Stimulated activated naive CD4-positive, alpha-beta T cell treated with Interleukin-2 at 50 U/mL for 16 hours (primary cell): ENCODE measurements at places on chromosomes 2 and 18.

- no peak for DNase-seq
Measured at GRCh38 chr18:58727776-58728500, 56.7 kb downstream of the MALT1 start.

DNA sequence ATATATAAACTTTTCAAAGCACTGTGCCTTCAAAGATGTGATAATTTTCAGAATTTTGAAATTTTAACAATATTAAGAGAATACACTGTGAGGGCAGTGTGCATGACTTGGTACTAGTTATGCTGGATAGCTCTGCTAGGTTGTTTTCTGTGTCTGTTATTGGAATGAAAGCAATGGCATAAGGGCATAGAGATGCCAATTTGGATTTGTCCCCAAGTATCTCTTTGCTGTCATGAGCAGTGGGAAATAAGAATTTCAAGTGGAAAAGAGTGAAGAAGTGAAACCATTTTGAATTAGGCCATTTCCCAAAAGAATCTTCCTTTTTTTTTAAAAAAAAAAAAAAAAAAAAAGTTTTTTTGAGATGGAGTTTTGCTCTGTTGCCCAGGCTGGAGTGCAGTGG, 76.8 kb downstream of the SLC39A10 start:
- DNase-seq = no peak

- DNase-seq = no peak
Measured at GRCh38 chr18:48486754-48487153, 52.1 kb upstream of the CTIF start.

GRCh38 chr2:188798159-188798558, 176.0 kb upstream of the COL3A1 start:
- no peak for DNase-seq

DNA sequence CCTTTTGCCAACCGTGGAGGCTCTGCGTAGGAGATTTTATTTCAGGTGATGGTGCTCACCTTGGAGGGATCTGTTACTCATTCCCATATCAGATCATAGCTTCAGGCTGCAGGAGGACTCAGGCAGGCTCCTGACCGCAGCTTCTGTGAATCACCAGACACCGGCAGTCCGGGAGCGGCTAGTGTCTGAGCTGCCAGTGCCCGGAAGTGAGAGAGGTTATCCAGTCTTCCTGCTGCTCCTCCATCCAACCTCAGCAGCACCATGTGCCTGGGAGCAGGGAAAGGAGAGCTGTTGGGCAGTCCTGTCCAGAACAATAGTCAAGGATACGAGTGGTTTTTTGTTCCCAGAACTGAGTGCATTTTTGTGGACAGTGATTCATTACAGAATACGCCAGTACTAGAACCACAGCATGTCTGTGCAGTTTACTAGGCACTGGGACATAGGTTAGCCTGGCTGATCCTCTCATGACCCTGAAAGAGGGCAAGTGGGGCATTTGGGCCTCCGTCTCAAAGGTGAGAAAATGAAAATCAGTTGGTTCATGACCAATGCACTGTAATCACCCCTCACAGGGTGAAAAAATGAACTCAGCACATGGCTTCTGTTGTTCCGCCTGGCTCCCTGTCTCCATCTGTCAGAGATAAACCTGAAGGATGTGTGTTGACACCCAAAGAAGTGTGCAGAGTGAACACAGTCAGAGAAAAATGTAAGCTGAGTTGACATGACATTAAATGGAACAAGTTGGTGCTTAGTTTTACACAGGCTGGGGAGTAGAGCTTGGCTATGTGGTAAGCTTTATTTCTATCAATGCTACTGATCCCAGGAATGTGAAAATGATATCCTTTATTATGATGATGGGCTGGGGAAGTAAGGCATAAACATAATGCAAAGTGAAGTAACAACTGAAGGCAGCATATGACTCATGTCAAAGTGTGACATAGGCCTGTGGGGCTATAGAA, 12.2 kb downstream of the FHOD3 start:
- DNase-seq = no peak

GRCh38 chr2:64743739-64744330, 90.1 kb upstream of the SERTAD2 start:
- DNase-seq = no peak

DNA sequence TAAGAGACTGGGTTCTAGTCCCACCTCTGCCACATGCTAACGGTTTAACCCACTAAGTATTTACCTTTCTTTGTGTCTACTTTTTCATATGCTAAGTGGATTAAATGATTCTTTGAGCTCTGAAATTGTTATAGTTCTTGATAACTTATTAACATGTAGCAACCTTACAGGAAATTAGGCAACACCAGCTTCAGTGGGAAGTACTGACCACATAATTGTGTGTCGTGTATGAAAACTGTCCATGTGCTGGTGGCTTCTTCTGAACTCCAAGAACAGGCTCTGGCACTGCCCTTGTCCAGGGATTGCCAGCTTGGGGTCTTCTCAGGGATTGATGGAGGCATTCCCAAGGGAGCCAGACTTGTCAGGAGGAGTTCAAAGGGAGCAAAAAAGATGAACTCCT, 427.7 kb downstream of the TGIF1 start:
- DNase-seq = no peak

GRCh38 chr18:37451239-37451825, 114.3 kb downstream of the CELF4 start:
- no peak for DNase-seq

DNA sequence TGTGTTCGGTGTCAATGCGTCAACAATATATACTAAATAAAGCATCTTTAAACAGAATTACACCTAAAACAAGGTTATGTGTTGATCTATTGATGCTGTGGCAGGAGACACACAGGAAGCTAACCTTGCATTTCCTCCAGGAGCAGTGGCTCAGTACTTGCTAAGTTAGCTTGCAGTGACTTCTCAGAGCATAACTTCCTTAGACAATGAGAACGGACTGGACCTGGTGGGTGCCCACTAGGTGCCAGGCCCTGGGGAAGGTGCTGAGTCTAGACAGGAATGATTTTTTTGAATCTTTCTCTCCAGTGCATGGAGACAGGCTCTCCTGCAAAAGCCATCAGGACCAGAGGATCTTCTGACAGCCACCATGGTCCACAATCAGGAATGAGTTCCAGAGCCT, 73.8 kb upstream of the MGAT4A start:
- no peak for DNase-seq

DNA sequence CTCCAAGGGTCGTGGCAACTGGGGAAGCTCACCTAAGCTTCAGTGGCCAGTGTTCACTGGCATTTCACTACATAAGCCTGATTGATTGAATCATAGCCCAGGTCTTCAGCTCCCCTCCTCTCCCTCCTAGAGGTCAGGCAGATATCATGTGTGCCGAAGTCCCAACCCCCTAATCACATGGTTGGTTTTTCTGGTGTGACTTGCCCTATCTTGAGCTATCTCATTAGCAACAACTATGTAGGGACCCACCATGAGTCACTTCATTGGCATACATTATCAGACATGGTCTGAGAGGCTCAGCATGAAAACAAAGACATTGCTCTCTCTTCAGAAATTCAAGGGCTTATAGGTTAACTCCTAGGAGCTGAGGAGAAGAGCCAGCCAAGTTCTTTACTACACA, 76.8 kb downstream of the LYPD1 start:
- DNase-seq = no peak

- no peak for DNase-seq
Measured at GRCh38 chr2:1655461-1655860, 88.9 kb downstream of the PXDN start.

DNA sequence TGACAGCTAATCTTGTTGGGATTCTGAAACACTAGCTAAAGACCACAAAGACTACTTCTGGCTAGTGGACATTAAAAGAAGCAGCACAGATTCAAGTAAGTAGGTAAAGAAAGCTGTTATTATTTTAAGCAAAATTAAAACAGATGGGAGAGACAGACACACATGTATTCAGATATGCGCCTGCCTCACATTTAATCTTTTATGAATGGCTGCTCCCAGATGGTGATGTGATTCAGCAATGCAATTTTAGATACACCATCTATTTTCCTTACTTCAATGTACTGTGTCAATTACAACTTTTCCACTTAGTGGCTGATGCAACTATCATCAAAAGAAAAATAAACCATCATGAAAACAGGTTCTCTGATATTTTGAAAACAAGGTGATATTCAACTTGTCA, 133.0 kb upstream of the PGAP1 start:
- no peak for DNase-seq

DNA sequence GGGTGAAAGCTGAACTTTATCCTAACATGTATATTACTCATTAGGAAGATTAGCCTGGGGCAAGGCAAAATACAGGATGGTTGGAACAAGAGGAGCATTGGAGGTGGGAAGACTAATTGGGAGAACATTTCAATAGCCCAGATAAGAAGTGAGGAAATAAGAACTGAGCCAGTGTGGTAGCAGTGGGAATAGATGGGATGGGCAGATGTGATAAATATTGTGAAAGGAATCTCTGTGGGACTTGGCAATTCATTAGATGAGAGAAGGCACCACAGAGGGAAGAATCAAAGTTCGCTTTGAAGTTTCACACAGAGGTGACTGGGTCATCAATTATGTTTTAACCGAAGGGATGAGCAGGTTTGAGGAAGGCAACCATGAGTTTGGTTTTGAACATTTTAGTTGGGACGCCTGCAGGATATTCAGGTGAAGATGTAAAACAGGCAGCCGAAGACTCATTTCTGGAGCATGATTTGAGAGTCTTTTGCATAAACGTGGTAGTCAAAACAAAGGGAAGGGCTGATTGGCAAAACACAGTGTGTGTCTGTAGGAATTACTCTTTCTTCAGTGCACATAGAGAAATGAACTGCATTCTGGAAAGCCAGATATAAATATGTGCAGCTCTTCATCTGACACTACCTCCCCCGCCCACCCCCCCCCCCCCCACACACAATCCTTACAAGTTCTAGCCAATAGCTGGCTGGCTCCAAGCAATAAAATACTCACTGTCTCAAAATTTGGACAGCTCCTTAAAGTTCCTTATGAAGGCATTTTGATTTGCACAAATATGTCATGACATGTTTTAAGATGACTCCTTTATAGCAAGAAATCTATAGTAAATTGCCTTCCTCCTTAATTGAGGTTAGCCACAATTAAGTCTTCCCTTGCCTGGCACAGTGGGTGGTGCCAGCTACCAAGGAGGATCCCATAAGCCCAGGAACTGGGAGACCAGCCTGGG, 1.9 kb upstream of the SLC1A4 start:
- DNase-seq = no peak

GRCh38 chr18:70415823-70416488, 127.1 kb downstream of the SOCS6 start:
- no peak for DNase-seq

DNA sequence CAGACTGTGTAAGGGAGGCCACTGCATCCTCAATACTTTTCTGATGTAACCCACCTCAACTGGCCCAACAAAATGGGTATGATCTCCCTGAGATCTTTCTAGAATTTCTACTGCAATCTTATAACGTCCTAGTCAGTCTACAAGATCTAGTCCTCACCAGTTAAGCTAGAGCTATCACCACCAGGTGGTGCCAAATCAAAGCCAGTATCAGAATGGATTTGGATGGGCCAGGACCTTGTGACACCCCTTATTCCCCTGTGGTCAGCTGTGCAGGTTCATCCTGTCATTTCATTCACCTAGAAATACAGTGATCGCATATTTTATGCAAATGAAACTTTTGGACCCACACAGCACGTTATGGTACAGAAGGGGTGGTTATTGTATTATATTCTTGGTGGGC, 90.3 kb downstream of the OLA1 start:
- no peak for DNase-seq

DNA sequence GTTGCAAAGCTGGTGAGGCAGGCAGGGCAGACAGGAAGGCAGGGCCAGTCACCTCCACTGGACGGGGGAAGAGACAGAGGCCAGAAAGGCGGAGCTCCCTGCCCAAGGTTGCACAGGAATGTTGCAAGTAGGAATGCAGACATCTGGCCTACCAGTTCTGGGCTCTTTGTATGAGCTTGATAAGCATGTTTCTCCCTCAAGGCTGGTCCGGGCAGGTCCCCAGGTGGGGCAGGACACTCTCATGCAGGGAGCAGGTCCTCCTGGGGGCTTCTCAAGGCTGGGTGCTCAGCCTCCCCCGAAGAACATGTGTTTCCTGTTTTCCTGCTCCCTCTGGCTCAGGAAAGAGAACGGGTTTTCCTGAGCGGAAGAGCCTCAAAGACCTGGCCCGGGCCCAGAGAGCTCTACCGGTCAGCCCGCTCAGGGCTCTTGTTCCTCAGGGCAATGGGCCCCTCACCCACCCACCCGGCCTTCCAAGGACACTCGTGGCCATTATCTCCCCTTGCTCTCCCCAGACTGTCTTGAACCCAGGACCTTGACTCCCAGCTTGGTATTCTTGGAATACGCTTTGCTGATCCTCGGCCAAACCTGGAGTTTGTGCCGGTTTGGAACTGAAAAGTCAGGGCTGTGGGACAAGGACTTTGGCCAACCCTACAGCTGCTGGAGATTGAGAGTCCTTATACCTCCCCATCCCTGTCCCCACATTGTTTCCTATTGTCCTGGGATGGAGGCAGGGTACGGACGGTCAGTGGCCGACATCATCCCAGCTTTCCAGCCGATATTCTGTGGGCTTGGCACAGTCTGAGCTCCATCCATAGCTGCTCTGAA, 87.7 kb upstream of the HAAO start:
- DNase-seq = no peak

DNA sequence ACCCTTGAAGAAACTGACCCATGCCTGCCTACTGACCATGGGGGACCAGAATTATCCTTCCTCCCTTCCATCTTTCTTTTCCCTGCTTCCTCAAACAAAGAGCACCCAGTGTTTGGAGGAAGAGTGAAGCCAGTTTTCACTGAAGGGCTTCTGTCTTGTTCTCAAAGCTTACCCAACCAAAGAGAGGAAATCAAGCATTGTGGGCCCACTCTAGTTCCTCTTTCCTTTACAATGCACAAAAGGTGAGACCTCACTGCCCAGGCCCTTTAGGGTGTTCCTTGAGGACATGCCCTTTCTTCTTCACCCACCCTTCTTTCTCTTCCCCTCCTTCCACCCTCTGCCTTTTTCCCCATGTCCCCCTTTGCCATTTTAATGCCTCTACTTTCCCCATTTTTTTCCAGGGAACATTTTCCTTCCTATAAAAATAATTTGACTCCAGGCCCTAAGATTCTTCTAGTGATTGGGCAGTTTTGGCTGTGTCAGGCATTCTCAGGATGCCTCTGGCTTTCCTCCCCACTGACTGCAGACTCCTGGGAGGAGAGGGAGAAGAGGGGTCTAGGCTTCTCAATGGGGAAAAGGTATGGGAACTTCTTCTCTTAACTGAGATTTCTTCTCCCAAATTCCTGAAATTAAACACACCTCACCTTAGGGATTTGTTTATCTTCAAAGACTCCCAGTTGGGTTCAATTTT, 126.6 kb upstream of the RMDN2 start:
- DNase-seq = no peak

DNA sequence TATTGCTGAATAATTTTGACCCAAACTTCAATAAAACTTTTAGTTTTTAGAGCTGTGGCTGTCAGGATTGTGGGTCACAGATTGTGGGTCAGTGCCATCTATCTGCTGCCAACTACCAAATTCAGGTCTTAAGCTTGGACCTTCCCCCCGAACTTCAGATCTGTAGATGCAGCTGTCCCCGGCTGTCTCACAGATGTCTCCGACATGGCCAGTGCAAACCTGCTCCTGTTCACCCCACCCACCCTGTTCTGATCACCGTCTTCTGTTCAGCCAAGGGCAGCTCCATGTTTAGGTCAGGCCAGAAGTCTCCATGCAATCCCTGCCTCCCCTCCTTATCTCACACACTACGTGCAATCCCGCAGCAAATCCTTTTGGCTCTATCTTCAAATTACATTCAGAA, 175.0 kb downstream of the PRKCE start:
- DNase-seq = no peak

- no peak for DNase-seq
Measured at GRCh38 chr2:226295123-226295522, 504.5 kb downstream of the IRS1 start.

- no peak for DNase-seq
Measured at GRCh38 chr18:72783530-72783929, 84.3 kb downstream of the NETO1 start.
